ENCODE measurements at places on chromosomes 7 and 10.

DNA sequence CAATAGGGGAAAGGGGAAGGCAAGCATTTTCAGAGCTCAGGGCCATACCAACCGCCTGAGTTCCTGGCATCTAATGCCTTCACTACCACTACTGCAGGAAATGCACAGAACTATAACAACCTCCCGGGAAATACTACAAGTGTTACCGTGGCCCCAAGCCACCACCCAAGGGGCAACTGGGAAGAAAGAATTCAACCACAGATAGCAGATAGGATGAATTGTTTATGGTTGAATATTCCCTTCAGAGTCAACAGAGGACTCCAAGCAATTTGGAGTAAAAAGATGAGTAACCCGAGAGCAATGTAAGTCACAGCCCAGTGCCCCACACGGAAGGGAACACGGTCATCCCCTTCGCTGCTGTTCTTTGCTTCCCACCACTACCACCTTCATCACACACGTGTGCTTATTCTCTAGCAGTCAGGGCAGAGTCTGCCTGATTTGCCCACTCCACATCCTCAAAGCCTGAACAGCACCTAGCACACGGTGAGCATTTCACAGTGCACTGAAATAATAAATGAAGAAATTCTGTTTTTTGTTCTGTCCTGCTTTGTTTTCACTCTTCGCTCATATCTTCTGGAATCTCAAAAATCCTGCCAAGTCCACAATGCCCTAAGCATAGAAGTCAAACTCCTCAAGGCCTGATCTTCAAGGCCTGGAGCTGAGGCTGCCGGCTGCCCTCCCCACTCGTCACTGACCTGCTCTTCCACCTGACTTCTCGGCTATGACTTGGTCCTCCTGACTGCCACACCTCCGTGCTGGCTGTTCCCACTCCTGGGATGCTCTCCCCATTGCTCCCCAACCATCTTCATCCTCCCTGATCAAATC lies 221.1 kb downstream of the KCNMA1 start:
- DNase-seq, result no peak

- DNase-seq, result peak; percentile 30
These were observed 780 bp downstream of the ALDH18A1 start for GRCh38 chr10:95655571-95656290.

- no peak for DNase-seq
These were observed 275.2 kb downstream of the POU6F2 start for GRCh38 chr7:39252916-39253315.

GRCh38 chr10:25078658-25079431 lies 62.4 kb downstream of the THNSL1 start:
- no peak for DNase-seq

GRCh38 chr10:122089311-122090017 lies 100.5 kb downstream of the TACC2 start:
- no peak for DNase-seq

GRCh38 chr7:6505685-6506559 lies 45.3 kb downstream of the GRID2IP start:
- no peak for DNase-seq

DNA sequence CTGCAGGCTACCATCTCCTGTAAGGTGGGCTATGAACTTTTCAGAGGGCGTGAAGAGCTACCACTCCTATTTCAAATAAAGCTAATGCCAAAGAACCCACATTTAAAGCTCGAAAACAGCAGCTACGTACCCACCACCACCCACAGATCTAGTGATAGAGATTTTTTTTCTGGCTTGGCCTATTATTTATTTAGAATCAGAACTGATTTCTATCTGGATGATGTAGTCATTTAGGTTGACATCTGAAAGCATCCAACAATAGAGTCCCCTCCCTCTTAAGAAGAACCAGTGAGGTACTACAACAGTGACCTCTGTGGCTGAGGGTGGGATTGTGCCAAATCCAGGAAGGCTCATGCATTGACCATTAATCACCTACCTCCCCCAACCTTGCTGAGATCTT lies 113.8 kb upstream of the ADO start:
- no peak for DNase-seq

Measured in right lung (tissue), 10 donors.